Naive thymus-derived CD4-positive, alpha-beta T cell (primary cell): ENCODE measurements at places on chromosomes 2 and 18. TPM values are rescaled to one million over a fixed set of nuclear protein-coding genes. Genes with fewer than 3 reads are reported as not detected.

The EIF5B gene
- 37.6 TPM for total RNA-seq

The BIRC6 gene
- 159 TPM for total RNA-seq

The AQP12B gene
- not detected for total RNA-seq

The PREPL gene
- 25.8 and 26.1 TPM in 2 replicates for total RNA-seq

The RAB31 gene
- 8.7 TPM for total RNA-seq

DNA sequence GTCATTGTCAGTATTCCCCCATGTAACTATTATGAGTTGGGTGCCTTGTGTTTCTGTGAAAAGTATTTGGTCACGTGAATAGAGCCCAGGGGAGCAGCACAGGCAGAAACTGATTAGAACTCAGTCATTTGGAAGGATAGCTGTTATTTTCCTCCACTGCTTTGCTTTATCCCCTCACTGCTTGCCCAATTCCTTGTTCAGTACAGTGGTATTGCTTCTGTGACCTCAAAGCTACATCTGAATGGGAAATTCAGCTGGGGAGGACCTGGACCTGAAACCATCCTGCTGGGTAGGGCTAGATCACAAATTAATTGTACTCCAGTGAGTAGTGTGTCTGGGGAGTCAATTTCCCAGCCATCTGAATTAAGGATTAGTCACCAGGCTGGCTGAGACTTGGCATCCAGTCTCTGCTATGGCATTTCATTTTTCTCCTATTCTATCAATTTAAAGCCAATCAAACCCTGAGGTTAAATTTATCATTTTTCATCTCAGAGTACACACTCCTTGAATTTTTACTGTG lies 1231.6 kb upstream of the GYPC start:
- no peak for DNase-seq

DNA sequence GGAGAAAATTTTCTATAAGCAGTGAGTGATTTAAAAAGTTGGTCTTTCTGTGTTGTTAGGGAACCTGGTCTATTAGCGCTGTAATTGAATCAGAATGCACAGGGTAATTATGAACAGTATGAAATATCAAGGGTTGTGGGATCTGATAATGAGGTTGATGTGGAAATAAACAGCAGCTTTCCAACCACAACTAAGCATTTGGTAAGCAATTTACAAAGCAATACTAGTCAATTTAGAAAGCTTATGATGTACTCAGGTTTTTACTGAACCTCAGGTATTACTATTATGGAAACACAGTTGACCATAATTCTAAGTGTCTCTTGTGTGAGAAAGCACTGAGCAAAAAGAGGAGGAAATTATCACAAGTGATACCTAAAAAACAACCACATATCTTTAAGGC lies 11.0 kb upstream of the SMCHD1 start:
- DNase-seq = no peak

DNA sequence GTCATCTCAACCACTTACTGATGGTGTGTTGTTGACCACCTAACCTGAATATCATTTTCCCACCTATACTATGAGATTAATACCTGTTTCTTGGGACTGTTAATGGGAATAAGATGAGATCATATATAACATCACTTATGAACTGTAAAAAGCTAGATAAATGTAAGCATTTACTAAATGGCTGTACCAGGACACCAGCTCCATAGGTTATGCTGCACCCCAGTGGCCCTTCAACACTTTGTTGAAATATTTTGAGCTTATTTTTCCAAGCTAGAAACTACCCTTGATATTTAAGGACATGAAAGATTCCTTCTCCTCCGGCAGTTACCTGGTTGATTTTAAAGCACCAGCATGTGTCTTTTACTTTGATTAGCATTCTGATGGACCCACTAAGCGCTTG lies 138.0 kb upstream of the CDCA7 start:
- no peak for DNase-seq

GRCh38 chr2:200634231-200634964 lies 48.6 kb downstream of the AOX1 start:
- no peak for DNase-seq

DNA sequence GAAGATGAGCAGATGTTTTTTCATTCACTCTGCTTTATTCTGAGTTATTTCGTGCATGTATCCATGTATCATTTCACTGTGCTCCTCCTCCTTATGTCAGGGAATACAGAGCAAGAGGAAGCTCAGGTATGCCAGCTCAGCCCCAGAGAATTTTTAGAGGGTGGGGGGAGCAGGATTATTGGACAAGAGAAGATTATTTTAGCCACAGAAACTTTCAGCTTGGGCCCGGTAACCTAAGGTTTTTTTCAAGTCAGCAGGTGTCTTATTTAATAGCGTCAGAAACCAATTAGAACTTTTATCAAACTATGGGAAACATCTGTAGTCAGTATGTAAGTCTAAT lies 232.9 kb upstream of the SIX3 start:
- no peak for DNase-seq

DNA sequence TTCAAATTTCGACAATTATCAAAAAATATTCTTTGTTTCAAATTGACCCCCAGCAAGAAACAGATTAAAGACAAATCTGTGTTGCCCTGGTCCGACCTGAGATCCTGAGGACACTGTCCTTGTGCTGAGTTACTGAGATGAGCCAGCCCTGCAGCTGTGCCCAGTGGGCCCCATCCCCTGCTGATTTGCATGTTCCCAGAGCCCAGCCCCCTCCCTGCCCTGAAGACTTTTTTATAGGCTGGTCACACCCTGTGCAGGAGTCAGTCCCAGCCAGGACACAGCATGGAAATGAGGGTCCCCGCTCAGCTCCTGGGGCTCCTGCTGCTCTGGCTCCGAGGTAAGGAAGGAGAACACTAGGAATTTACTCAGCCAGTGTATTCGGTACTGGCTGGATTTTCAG lies 31.4 kb upstream of the ZNG1B start:
- DNase-seq = no peak

- no peak for DNase-seq
Measured at GRCh38 chr2:9226458-9227380, 20.1 kb downstream of the ASAP2 start.

GRCh38 chr2:208228476-208228875 lies 26.4 kb downstream of the IDH1 start:
- DNase-seq = no peak

GRCh38 chr2:102025583-102026267 lies 34.0 kb downstream of the IL1R2 start:
- DNase-seq = no peak

DNA sequence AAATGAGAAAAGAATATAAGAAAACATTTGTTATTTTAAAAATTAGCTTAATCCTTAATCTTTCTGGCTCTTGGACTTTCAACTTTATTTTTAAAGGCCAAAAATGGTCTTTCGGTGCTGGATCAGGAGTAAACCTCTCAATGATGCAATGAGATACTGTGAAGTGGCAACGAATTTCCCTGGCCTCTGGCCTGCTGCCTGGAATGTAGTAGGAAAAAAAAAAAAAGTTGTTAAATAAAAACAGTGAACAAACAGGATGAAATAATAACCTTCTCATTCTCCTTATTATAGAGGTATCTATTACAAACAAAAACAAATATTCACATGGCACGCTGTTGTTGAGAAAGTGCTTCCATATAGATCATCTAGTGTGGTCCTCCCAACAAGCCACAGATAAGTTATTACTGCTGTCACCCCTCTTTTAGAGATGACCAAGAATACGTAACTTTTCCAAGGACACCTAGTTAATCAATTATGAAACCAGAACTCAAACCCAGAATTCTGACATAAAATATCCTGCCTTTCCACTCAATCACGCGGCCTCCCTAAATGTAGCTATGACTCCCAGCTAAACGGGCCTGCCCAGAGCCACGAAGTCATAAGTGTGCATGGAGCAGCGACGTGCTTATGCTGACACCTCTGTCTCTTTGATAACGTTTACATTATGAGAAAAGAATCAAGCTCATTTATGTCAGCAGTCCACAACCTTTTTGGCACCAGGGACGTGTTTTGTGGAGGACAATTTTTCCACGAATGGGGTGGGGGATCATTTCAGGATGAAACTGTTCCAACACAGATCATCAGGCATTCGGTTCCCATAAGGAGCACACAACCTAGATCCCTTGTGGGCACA lies 170.9 kb downstream of the BCL2 start:
- no peak for DNase-seq

DNA sequence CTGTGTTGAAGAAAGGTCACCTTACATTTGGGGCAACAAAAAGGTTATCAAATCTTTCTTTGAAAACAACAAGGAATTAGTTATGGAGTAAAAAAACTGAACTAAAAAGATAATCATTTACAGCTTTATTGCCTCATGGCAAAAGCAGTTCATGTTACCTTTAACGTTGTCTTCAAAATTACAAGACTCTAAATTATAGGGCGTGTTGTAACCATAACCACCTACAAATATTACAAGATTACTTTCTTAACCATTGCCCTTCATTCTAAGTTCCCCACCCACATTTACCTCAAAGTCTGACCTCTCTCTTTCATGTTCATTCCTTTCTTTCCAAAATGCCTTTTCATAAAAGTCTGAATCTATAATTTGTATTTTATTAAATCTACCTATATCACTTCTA lies 74.6 kb upstream of the LRATD1 start:
- DNase-seq = no peak

GRCh38 chr2:50098242-50098641 lies 933.7 kb downstream of the NRXN1 start:
- DNase-seq = no peak

DNA sequence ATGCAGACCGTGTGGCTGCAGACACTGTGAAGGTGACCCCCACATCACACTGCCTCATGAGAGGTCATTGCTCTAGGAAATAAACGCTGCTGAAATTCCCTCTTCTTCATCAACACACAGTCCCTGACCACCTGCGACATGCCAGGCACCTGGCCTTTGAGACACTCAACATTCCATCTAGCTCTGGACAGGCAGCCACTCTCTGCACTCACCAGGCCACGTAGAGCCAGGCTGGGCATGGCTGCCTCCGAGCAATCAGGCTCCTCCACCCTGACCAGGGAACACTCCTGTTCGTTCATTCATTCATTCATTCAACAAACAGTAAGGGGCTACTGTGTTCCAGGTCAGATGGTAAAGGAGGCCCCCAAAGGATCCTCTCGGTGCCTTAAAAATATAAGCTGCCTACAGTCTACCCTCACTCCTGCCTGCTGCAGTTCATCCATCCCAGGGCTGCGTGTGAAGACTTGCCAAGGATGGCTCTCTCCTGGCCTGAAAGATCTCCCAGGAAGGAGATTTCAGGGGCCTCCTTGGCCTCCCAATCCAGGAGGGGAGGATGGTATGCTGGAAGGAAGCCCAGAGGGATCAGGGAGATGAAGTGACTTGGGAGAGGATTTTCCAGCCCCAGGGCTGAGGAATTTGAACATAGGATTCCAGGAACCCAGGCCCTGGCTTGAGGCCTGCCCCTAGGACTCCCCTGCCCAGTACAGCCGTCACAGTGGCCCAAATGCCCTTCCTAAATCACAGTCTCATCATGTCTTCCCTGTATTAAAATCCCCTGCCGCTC lies 66.7 kb downstream of the TNS1 start:
- no peak for DNase-seq

DNA sequence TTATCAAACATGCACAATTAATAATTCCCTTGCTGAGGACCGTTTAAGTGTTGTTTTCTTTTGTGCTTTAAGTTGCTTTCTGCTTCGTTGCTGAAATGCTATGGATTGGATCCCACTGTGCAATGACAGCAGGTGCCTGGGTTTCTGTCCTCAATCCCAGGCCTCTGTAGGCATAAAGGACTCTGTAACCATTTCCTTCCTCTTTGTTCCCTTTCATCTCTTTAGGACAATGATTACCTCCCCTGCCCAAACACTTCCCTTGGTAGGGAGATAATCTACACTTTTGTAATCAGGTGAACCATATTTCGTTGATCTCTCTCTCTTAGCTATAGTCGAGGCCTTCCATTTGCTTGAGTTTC lies 58.6 kb upstream of the LYPD6B start:
- DNase-seq = no peak
